T-helper 1 cell (primary cell): ENCODE measurements at places on chromosomes 1 and 21.
A peak's percentile ranks its signal among the peaks of the same experiment; 100 is the strongest.

- DNase-seq = no peak
Measured at GRCh38 chr1:43171312-43171875, 696 bp downstream of the EBNA1BP2 start.

DNA sequence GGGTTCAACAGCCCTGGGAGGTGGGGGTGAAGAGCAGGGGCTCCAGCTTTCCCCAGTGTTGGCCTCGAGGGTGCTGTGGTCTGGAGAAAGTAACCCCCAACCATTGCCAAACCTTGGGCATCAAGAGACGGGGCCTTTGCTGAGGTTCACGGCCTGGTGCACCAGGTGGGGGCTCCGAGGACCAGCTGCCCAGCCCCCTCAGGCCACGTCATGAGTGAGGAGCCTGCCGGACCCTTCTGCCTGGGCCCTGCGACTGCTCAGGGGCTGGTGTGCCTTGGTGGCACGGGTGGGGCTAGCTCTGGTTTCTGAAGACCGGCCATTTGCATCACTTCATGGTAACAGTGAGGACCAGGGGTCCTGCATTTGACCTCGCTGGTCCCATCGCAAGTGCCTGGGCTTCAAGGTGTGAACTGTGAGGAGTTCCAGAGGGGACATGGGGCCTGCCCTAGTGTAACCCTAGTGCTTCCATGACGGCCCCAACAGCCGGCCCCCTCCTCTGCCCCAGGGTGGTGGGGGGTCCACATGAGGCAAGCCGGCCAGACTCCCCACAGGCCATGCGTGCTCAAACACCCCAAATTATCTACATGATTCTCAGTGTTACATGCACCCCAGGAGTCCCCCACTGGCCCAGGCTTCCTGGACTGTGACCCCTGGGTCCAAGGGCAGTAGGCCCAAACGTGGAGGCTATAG is 13.5 kb downstream of the MORN1 start:
- DNase-seq = no peak

DNA sequence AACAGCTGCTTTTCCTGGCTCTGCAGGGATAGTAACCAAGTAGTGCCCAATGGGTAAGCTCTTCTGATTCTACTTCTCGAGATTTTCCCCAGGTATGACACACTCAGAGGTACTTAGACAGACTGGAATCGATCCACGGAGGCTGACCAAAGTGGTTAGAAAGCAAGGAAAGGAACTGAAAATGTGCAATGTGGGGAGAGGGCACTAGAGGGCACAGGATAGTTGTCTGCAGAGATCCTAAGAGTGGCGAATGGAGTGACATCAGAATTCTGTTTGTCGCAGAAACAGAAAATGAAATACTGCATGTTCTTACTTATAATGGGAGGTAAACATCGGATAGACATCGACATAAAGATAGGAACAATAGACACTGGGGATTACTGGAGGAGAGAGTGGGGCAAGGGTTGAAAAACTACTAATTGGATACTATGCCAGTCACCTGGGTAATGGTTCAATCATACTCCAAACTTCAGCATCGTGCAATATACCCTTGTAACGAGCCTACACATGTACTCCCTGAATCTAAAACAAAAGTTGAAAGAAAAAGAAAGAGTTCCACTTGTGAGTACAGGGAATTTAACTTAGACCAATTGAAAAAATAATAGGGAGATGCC is 23.3 kb downstream of the CYP2J2 start:
- no peak for DNase-seq

- DNase-seq = no peak
Measured at GRCh38 chr1:198042168-198042567, 114.6 kb upstream of the NEK7 start.

- peak; percentile 95 for DNase-seq
Measured at GRCh38 chr1:154157520-154158306, 2.8 kb upstream of the NUP210L start.

DNA sequence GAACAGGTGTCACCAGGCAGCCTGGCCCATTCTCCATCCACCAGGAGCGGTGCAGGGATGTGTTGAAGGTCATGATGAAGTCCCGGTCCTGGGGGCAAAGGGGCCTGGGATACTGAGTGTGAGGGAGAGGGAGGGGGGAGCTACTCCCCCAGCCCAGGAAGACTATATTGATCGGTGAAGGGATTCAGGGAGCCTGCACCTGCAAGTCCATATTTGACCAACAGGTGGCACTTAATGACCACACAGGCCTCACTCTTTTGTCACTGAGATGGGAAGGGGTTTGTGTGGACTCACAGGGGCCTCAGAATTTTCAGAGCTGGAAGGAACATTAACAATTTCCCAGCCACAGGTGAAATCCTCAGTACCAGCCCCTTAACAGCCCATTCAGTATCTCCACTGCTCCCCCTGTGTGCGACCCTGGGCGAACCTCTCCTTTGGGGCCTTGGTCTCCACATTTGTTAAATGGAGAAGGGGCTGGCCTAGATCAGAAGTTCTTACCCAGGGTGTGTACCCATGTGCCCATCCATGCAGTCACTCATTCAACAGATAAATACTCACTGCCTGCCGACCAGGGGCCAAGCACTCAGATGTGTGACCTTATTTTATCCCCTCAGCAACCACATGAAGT is 55.6 kb downstream of the NKAIN1 start:
- peak; percentile 18 for DNase-seq

DNA sequence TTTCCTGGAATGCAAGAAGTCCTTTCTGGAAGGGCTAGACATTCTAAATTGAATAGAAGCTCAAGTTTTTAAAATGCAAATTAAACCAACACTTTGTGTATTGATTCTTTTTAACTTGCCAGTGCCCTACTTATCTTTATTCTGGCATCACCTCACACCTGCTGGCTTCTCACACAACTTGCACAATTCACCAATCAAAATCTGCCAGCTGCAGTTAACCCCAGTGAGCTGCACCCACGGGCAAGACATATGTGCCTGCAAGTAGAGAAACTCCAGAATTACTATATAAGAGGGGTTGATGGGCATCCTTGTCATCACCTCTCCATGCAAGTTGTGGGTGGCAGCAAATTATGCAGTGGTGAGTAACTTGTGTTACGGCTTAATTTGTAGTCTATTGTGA is 11.7 kb upstream of the PLPPR4 start:
- DNase-seq = no peak

DNA sequence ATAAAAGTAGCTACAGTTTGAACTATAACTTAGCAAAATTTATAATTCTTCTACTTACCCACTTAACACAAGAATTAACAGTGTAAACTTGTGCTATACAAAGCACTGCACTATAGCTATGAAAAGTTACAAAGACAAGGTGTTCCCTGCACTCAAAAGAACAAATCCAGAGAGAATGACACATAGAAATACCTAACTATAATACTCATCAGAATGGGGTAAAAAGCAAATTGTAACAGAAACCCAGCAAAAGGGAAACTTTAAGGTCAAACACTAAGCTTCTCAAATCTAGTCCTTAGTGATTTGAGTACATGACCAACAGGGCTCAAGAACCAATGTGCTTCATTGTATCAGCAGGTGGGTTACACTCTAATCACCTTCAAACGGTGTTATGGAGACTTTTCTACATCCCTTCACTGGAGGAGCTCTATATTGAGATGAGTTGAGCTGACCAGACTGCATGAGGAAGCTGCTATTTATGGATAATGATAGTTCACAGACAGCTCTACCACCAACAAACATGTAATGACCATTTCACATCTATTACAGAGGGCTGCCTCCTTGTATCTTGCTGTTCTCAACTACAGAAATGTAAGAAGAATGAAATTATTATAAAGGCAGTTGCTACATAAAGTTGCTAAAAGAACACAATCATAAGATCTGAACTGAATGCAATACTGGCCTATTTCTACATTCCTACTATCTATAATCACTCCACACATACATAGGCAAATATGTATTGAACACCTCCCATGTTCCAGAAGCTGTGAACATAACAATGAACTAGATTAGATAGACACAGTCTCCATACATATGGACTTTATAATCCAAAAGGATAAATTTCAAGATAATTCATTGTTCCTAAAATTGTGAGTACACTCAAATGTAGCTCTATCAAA is 47.6 kb downstream of the PIK3R3 start:
- DNase-seq = no peak

DNA sequence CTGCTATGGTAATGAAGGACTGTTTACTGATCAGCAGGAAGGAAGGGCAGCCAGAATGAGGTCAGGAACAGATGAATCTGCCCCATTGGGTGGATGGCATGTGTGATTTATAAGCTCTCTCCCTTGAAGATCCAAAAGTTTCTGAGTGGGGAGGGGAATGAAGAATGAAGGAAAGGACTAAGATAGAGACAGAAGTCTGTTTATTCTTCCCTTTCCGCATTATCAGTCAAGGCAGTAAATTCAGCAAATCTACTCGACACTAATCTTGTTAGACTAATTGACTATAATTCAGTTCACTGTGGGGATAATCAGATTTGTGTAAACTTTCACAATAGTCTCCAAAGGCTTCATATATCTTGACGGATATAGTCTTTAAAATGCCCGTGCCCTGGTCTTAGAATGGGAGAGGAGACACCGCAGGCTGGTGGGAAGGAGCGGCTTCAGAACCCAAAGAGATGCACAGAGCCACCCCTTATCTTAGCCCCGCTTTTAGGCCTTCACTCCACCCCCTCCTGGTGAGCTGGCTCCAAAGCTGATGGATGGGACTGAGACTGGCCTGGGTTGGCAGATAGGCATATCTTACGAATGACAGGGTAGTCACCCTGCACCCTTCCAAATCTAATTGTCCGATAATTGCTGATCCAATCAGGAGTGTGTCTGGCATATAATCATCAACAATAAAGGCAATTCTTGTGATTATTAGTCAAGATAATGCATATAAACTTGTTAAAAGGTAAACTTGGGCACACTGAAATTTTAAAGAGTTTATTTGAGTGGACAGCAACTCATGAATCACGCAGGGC is 76.0 kb upstream of the PPM1J start:
- no peak for DNase-seq

DNA sequence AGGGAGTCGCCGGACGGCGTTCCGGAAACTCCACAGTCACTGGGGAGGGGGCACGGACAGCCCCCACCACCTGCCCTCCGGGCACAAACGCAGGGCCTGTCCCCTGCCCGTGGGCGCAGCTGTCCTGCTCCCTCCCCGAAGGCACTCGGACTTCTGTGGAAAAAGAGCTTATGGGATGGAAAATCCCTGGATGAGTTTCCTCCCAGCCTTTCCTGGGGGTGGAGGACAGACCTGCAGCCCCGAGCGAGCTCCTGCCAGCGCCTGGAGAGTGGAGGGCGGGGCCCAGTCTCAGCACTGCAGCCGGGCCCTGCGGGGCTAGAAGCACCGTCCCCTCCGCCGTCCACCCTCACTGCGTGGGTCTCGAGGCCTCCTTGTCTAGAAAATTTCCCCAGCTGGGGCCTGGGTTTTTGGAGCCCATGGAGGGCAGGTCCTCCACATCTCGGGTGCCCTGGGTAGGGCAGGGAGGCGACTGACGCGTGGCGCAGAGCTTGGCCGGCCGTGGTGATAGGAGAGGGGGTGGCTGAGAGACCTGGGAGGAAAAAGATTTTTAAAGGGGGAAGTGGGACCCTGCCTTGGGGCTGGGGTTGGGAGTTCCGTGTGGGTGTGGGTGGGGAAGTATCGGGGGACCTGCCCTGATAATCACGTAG is 6.4 kb upstream of the COL6A1 start:
- no peak for DNase-seq

GRCh38 chr1:157181790-157182189 is 43.6 kb upstream of the ETV3 start:
- no peak for DNase-seq

- DNase-seq = no peak
Measured at GRCh38 chr1:156711011-156711817, 5.8 kb upstream of the CRABP2 start.
